Fibroblast of lung (primary cell): ENCODE measurements at places on chromosomes 2 and 18. TPM values are rescaled to one million over a fixed set of nuclear protein-coding genes. Genes with fewer than 3 reads are reported as not detected.

Gene LDLRAD4
- under 0.01 TPM in 1 of 2 replicates, not detected in the other for total RNA-seq

Gene NEU2
- total RNA-seq, result not detected in 2 replicates

Gene CNDP1
- total RNA-seq, result not detected in 2 replicates

Gene GALNT13
- total RNA-seq, result 0.17 and 0.26 TPM in 2 replicates

Gene SP9
- not detected in 2 replicates for total RNA-seq

Gene POU3F3
- total RNA-seq, result not detected in 2 replicates

Gene SRD5A2
- not detected in 2 replicates for total RNA-seq

Gene ZEB2
- total RNA-seq, result 68.8 and 91.0 TPM in 2 replicates

Gene LIMS4
- 0.26 and 1.8 TPM in 2 replicates for total RNA-seq

Gene HRH4
- total RNA-seq, result under 0.01 TPM in 2 replicates

Gene HES6
- total RNA-seq, result 3.6 and 4.1 TPM in 2 replicates

Gene TWIST2
- total RNA-seq, result 36.0 and 118 TPM in 2 replicates

Gene SP140
- total RNA-seq, result 0.26 and 0.33 TPM in 2 replicates

Gene ITPRIPL1
- total RNA-seq, result 4.1 and 4.6 TPM in 2 replicates
